Activated CD4-positive, CD25-positive, alpha-beta regulatory T cell (primary cell): ENCODE measurements at places on chromosomes 12 and 14.

- no peak for DNase-seq
These were observed 663 bp upstream of the LIN7A start for GRCh38 chr12:80938397-80938796.

GRCh38 chr14:52429451-52429850, 115.3 kb downstream of the PTGER2 start:
- no peak for DNase-seq

DNA sequence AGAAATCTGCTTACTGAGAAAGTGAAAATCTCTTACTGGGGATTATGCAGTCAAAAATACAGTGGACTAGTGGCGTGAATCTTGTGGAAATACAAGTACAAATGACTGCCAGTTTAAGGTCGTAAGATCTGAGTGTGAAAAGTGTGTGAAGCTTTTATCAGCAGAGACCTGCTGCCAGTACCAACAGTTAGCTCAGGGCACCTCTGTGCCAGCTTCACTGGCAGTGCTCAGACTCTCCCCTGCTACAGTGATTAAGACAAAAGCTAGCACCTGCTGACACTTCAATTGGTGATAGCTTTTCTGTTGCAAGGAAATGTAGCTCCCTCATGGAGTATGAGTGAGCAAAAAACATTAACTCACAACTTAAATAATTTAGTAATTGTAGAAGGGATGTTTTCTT, 185.1 kb downstream of the ANO6 start:
- DNase-seq: no peak

DNA sequence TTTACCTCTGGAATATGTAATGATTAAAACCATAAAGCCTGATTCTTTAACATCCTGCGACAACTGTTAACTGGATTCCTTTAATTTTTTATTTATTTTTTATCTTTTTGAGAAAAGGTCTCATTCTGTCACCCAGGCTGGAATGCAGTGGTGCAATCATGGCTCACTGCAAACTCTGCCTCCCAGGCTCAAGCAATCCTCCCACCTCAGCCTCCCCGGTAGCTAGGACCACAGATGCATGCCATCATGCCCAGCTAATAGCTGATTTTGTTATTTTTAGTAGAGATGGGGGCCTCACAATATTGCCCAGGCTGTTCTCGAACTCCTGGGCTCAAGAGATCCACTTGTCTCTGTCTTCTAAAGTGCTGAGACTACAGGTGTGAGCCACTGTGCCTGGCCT, 3.7 kb downstream of the MYBPC1 start:
- no peak for DNase-seq

DNA sequence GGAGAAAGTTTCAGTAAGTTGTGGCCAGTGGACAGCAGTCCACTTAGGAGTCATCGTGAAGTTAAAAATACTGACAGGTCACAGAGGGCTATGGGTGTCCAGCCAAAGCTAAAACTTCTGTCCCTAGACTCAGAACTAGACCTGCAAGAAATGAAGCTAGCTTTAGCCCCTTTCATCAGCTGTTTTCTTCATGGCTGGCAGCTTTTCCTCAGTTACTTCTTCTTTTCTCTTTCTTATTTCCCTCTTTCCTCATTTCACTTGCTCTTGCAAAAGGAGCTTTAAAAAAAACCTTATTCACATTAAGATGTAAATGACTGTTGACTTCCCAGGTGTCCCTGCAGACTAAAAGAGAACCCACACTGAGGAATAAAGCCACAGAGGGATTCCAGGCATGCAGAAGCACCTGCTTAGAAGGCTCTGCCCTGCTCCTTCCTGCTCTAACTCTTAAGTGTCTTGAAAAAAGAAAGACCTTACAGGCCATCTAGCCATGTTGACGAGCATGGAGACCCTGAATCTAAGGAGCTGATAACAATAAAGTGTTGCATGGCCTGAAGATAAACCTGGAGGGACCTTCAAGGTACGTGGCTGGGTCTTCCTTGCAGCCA, 69.7 kb upstream of the CCND2 start:
- no peak for DNase-seq

- DNase-seq: no peak
These were observed 47.3 kb downstream of the WDR20 start for GRCh38 chr14:102187044-102187443.
